ENCODE measurements at places on chromosomes 6 and 20.
A peak's percentile ranks its signal among the peaks of the same experiment; 100 is the strongest.

GRCh38 chr6:107600121-107600520 lies 110.2 kb downstream of the SOBP start:
- DNase-seq: no peak

DNA sequence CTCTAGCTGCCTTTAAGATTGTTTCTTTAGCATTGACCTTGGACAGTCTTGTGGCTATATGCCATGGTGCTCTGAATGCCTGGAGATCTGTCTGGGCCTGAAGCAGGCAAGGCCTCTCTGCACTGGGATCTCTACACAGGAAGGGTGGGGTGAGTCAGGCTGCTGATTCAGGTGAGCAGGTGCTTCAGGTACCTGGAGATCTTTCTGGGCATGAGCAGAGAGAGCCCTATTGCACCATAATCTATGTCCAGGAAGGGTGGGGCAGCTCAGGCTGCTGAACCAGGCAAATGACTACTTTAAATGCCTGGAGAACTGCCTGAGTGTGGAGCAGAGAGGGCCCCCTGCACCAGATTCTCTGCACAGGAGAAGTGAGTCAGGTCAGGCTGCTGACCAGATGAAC lies 94.5 kb downstream of the TPBG start:
- no peak for DNase-seq

GRCh38 chr6:52574709-52575501 lies 2.0 kb downstream of the TRAM2 start:
- DNase-seq: no peak

DNA sequence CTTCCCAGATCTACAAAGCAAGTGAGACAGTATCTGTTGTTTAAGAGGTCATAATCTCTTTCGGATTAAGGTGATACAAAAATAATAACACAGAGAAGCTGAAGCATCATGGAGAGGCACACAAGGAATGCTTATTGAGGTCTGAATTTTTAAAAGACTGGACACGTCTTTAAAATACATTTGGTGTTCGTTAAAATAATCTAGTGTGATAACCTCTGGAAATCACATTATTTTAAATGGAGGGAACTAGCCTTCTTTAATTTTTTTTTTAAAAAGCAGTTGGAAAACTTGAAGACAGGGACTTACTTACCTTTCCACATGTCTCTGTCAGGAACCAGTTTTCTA lies 1.9 kb upstream of the LRRC1 start:
- no peak for DNase-seq

- no peak for DNase-seq
Measured at GRCh38 chr20:20167698-20168097, 115.4 kb downstream of the CFAP61 start.

GRCh38 chr6:76506808-76507207 lies 434.3 kb upstream of the IMPG1 start:
- no peak for DNase-seq

GRCh38 chr20:46283426-46284039 lies 24.8 kb downstream of the CDH22 start:
- DNase-seq: no peak

- no peak for DNase-seq
Measured at GRCh38 chr6:38413102-38413800, 226.5 kb downstream of the BTBD9 start.

DNA sequence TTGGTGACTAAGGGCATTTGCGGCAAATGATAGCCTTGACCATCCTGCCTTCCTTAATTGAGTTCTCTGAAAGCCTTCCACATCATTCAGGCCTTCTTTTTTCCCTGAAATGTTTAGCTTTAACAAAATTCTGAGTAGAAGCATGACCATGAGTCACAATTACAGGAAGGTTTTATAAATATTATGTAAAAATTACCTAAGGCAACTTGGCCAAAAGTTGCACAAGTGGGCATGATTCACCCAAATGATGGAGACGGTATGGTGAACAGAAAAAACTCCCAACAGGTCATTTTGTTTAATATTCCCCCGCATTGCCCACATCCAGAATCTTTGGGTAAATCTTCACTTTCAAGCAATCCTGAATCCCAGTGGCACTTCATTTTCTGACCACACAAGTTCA lies 37.0 kb downstream of the MC3R start:
- DNase-seq: no peak

- DNase-seq: no peak
Measured at GRCh38 chr20:634148-634925, 18.7 kb downstream of the SRXN1 start.

- DNase-seq: no peak
Measured at GRCh38 chr20:52785679-52786078, 186.5 kb upstream of the TSHZ2 start.

DNA sequence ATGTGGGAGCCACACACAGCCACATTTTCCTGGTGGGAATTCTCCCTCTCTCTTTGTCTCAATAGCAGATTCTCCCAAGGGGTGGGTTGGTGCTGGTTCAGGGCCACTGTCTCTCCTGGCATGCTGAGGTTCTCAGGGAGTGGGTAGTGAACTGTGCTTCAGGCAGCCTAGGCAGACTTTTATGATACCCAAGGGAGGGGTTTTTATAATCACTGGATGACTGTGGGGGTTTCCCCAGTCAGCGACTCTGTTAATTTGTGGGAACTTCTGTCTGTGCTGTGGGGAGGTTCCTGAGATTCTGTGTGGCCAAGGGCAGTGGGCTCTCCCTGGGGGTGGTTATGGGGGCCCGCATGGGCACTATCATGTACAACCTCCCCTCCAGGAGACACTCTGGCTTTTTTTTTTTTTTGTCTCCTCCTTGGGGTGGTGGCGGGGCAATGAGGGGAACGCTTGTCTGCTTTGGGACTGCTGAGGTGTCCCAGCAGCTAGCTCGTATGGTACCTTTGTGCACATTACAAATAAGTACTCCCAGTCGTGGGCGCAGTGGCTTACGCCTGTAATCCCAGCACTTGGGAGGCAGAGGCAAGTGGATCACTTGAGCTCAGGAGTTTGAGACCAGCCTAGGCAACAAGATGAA lies 10.0 kb downstream of the PTK7 start:
- DNase-seq: no peak

- DNase-seq: no peak
Measured at GRCh38 chr6:30845183-30845582, 39.1 kb upstream of the DDR1 start.

DNA sequence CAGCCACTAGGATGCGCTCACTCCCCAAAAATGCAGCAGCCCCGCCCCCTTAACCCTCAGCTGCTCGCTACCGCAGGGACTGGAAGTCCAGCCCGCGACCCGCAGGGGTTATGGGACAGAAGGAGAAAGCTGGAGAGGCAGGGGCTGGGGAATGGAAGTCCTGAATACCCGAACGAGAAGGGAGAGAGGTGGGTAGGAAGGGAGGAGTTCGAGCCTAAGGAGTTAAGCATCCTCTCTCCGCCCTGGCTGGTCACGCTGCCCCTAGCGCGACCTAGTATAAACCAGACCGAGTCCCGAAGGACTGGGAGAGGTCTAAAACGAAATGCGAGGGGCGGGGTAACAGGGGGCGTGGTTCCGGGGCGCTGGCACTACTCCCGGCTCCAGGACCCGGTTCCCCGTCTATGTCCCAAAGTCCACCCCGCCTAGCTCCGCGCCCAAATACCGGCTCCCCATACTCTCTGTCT lies 448 bp upstream of the DDAH2 start:
- DNase-seq: peak; percentile 95

GRCh38 chr6:146985111-146985510 lies 219.1 kb upstream of the STXBP5 start:
- no peak for DNase-seq

- DNase-seq: no peak
Measured at GRCh38 chr20:32993496-32994050, 10.7 kb downstream of the SUN5 start.

DNA sequence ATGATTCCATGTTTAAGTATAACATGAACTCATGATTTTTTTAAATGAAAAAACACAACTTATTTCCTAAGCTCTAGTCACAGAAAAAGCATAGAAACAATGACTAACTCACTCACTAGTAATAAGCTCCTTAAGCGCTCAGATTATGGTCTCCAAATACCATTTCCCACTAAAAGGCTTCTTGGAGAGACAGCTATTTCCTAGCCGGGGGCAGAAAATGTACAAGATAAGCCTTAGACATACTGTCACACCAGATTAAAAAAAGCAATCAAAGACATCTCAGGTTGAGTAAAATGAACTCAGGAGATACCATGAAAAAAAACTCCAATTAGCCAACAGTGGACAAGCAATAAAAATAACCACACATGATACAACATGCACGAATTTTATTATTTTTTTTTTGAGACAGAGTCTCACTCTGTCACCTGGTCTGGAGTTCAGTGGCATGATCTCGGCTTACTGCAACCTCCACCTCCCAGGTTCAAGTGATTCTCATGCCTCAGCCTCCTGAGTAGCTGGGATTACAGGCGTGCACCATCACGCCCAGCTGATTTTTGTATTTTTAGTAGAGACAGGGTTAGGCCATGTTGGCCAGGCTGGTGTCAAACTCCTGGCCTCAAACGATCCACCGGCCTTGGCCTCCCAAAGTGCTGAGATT lies 14.9 kb downstream of the SRPK1 start:
- no peak for DNase-seq

GRCh38 chr6:42269974-42270510 lies 52.4 kb upstream of the MRPS10 start:
- DNase-seq: no peak

DNA sequence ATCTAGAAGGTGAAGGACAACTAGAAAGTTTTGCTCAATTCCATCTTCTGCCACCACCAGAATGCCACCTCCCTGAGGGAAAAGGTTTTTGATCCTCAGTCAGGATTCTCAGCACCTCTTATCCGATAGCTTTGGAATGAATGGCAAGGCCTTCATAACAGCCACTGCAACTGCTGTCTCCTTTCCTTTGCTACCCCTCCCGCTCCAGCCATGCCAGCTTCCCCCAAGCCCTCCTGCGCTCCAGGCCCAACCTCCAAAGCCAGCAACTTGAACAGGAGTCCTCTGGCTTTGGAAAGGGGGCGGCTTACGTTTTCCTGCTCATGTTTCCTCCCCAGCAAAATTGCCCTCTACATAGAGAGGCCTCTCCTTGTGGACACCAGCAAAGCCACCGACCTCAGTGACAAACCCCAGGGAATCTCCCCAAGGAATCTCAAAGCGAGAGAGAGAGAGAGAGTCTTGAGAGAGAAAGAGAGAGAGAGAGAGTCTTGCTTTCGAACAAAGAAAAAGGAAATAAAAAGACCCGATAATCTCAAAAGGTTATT lies 420 bp upstream of the BTN2A1 start:
- peak; percentile 75 for DNase-seq

GRCh38 chr6:53180678-53181077 lies 32.0 kb upstream of the GCM1 start:
- DNase-seq: no peak

DNA sequence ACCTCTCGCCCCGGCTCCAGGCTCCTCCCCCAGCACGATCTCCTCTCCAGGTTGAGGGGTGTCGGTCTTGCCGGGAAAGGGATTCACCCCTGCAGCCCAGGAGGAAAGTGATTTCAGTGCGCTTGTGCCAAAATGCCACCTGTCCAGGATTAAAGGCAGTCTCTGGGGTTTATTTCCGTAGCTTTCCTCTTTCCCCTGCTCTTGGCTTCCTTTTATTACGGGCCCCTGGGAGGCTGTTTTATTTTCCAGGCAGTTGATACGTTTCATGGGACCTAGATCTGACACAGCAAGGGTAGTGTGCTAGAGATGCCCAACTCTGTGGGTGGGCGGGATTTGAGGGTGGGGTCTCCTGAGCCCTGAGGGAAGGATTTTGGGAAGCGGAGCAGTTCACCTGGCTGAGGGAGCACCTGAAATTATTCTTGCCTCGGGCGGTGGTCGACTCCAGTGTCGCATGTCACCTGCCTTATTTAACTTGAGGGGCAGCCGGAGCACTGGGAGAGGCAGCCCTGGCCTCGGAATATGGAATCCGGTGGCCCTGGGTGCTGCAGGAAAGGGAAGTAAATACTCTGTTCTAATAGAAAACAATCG lies 9.5 kb upstream of the NKX2-2 start:
- DNase-seq: no peak

DNA sequence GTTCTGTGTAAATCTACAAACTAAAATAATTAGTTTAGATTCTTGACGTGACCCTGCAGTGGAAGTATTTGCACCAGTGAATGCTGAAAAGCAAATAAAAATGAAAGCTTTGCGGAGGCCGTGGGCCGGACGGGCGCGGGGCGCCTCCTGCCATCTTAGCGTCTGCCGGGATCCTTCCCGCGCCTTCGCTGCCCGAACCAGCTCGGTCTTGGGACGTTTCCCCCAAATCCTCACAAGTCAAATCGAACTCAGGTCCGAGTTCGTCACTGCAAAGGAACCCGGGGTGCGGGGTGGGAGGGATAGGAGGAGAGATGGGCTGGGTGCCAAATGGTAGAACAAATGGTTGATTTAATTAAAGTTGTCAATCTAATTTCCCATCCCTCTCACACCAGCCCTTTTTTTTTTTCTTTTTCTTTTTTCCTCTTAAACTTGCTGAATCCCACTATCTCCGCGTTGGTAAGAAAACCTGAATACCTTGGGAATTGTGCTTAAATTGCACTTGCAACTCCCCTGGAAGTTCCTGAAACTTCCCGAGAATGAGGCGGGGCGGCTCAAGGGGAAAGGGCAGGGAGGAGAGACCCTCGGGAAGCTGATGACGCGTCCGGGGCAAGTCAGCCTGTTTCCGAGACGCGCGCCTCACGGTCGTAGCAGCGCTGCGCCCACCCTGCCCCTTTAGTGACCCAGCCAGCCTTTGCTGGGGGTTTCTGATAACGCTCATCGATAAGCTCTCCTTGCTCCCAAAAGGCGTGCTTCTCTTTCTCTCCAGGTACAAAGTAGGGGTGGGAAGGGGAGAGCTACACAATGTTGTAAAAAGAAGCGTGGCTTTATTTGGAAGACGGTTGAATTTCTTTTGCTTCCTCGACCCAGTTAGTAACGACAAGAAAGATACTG lies 1.8 kb downstream of the GJA1 start:
- DNase-seq: peak; percentile 82

GRCh38 chr20:53592992-53593465 lies 610 bp downstream of the ZNF217 start:
- DNase-seq: peak; percentile 76

DNA sequence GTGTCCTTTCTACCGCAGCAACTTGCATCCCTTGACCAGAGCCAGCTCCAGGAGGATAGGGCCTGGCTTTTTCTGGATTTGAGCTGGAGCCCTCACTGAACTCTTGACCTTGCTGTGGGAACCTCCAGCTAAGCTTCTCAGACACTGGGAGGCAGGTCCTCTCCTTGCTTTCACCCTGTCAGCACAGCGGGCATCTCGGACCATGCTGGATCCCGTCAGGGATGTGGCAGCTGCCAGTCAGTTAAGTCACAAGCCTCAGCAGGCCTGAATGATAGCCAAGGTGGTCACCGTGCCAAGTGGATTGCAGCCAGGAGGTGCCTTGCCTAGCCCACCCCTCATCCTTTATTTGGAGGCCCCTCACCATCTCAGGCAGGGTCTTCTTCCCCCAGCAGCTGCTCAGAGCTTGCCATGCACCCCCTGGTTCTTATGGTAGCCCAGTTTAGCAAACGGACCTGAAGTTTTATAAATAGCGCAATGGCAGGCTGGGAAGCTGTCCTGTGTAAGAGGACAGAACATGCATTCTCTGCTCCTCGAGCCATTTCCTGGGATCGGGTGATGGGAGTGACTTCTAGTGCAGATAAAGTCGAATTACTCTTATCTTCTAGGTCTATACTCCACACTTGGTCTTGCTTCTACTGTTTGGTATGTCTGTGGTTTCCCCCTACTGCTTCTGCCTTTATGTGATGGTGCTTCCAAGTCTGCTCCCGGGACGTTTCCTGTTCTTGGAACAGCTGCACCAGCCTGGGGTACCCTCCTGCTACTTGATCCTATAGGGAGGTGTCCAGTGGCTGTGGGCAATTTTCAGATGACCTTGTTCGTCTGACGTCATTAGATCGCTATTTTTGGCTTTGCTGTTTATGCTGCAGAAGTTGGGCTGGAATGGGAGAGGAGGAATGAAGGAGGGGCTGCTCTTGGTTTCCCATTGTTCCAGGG lies 7.1 kb upstream of the MYLK2 start:
- no peak for DNase-seq

- DNase-seq: no peak
Measured at GRCh38 chr6:22221211-22221610, 75.6 kb downstream of the PRL start.

Data from left forelimb (tissue), 1 donor.